ENCODE measurements at places on chromosomes 12 and 14.

- no peak for DNase-seq
Observed at GRCh38 chr12:115396567-115396966, 712.6 kb upstream of the TBX3 start.

DNA sequence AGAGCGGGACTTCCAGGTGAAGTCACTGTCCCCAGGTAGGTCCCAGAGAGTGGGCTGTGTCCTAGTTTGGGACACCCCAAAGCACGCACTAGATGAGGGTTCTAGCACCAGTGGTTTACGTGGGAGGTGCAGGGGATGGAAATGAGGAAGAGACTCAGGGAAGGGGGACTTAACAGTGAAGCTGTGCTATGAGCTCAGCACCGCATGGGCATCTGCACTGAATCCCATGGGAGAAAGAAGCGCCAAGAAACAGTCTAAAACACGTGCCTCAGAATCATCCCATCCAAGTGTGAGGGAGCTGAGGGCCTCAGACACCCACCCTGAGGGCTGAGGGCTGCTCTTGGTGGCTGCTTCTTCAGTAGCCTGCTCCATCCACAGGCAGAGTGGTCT, 71.5 kb upstream of the ZFP36L1 start:
- no peak for DNase-seq

GRCh38 chr14:100076133-100076532, 10.9 kb downstream of the EVL start:
- DNase-seq: no peak

DNA sequence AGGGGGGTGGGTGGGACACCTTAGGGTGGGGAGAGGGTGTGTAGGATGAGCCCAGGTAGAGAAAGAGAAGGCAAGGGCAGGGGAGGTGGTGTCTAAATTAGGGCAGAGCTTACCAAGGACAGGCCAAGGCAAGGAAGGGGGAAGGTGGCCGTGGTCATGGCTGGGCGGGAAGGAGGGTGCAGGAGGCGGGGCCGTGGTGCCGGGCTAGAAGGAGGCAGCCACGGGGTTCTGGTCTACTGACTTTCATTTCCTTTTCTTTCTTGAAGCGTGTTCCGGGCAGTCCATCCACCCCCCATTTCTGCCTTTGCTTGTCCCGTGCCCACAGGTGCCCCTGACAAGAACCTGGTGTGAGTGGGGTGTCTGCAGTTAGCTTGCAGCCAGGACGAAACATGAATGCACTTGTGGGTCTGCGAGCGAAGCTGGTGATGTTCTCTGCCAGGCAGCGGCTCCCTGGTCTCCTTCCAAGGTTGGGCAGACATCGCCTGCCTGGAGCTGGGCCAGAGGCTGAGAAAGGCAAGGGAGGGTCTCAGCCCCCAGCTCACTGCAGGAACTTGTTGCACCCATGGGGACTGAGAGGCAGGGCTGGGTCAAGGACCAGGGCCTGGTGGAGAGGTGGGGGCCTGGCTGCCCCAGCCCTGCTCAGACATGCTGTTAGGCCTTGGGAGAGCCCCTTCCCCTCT, 58.2 kb downstream of the KIF26A start:
- no peak for DNase-seq

GRCh38 chr14:96189281-96189711, 15.3 kb upstream of the BDKRB2 start:
- DNase-seq: no peak

DNA sequence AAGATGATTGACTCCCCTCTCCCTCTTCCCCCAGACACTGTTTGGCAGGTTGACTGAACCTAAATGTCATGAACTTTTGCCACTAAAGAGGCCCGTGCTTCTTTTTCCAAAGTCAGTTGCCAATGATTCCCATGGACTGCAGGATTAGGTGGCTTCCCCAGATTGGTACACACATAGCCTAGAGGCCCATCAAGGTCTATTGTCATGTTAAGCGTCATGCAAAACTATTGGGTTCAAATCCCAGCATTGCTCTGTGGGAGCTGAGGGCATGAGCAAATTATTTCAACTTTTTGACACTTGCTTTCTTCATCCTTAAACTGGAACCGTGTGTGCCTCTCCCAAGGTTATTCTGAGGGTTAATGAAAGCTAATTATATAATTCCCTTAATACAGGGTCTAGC, 430.2 kb upstream of the TBX3 start:
- DNase-seq: no peak

DNA sequence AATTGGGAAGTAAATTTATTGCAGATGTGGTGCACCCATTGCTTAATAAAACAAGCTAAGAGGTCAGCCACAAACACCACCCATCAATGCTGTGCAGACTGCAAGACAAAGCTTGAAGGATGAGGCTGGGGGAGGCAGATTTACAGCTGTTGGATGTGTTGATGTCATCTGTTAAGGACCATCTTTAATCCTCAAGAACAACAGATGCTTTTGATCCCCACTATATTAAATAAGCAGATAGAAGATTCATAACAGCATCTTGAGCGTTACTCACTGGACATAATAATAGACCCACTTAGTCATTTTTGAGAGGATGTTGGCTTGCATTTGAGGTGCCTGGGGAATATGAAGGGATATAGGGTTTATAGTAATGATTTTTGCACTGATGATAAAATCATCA, 58.8 kb downstream of the GPR68 start:
- no peak for DNase-seq

- DNase-seq: peak; percentile 79
Observed at GRCh38 chr14:50560931-50561285, 963 bp downstream of the ATL1 start.

DNA sequence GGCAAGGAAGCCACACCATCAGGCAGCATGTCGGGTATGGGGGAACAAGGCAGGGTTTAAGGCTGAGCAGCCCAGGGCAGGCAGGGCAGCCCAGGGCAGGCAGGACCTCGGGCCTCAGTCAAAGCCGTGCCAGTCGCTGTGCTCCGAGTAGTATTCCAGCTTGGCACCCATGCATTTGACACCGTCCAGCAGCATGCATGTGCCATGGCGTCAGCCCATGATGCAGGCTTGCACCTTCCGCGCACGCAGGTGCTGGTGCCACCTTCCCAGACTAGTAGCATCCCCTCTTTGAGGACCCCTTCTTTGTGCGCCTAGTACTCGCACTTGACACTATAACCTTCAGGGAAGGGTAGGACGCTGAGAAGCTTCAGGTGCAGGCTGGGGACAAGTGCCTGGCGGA, 11.6 kb upstream of the ADCY6 start:
- no peak for DNase-seq

DNA sequence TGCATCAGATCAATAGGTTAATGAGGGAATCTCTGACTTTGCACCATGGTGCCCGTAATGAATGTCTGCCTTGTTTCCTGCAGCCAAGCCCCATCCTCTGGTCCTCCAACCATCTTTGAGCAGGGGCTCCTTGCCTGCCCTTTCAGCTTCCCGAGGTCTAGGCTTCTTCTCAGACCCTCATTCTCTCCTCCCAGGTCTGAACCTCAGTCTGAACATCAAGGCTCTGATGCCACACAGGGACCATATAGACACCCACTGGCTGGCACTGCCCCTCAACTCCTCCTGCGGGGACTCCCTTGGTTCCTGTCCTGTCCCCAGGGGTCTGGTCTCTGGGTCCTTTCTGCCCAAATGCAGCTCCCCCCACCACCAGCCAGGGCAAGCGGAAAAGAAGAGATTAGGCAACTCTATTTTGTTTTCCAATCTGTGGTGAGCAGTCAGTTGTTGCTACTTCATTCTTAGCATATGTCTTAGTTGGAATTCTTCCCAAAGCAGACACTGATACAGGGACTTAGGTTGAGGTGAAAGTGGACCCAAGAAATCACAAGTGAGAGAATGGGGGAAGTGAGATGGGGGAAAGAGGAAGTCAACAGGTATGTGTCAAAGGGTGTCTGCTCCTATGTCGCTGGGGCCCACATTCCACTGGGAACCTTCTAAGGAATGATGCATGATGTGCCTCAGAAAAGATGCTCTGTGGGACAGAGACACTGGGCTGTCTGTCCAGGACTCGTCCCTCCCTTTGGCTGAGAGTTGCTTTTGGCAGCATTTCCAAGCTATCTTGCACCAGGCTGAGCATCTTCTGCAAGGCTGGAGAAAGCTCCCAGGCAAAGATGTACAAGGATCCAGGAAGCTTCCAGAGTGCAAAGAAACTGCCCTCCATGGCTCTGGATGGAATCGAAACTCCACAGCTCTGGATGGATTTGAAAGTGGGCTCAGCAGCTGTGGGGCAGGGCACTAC, 1096.5 kb upstream of the TMEM132C start:
- DNase-seq: no peak

DNA sequence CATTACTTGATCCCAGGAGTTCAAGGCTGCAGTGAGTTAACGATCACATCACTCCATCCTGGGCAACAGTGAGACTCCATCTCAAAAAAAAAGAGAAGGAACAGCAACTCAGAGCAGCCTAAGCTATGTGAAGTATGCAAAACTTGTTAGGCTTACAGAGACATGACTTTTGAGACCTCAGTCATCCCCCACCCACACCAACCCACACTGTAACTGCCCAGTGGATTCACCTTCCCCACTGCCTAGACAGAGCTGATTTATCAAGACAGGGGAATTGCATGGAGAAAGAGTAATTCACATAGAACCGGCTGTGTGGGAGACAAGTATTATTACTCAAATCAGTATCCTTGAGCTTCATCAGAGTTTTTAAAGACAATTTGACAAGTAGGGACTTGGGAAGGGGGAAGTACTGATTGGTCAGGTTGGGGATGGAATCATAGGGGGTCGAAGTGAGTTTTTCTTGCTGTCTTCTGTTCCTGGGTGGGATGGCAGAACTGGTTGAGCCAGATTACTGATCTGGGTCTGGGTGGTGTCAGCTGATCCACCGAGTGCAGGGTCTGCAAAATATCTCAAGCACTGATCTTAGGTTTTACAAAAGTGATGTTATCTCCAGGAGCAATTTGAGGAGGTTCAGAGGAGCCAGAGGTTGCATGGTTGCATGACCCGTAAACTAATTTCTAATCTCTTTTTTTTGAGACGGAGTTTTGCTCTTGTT, 6.2 kb upstream of the WDR89 start:
- no peak for DNase-seq

DNA sequence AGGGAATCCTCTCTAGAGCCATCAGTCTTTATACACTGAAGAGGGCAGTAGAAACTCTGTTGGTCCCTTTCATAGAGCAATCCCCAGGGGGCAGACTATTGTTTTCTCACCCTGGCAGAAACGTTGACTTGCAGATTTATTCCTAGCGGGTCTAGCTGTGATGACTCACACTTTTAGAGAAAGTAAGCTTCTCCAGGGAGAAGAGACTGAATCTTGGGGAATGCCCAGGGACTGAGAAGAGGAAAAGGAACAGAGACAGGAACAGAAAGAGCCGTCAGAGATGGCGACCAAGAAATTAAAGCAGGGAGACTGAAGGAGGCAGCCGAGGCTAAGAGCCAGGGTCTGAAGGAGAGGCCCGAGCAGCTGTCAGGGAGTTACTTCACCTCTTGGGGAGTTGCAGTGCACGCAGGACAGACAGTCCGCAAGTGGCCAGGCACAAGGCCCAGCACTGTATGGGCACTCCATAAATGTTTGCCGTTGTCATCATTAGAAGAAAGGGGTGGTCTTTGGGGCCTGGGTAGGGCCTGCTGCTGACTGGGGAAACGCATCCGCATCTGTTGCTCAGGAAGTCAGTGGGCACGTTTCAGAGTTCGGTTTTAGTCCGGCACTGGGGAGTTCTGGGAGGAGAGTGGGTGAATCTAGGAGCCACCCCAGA, 13.0 kb downstream of the PLEKHG6 start:
- DNase-seq: peak; percentile 18

DNA sequence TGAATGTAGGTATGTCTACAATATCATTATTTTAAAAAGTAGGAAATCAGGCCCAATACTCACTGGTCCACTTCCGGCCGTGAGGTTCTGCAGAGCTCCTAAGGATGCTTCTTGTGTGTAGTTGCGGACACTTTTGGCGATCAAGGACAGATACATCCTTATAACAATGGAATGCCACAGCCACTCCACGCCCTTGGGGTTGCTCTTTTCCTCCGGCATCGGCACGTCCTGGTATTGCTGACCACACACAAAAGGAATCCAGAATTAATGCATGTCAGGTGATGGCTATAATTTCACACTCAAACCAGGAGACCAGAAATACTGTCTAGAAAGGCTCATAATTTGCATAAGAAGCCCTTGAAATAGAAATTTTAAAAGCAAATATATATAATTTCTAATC, 65.6 kb upstream of the YARS2 start:
- no peak for DNase-seq

GRCh38 chr12:76402259-76402658, 54.0 kb upstream of the BBS10 start:
- DNase-seq: no peak

- DNase-seq: peak; percentile 21
Observed at GRCh38 chr12:21539797-21540196, 13.7 kb downstream of the SPX start.

GRCh38 chr12:26564391-26564790, 268.6 kb downstream of the ITPR2 start:
- DNase-seq: no peak

- DNase-seq: peak; percentile 83
Observed at GRCh38 chr14:40417777-40418401, 985.7 kb upstream of the FBXO33 start.

- DNase-seq: no peak
Observed at GRCh38 chr12:28770322-28770721, 378.8 kb upstream of the FAR2 start.

- no peak for DNase-seq
Observed at GRCh38 chr14:68106456-68106855, 286.9 kb downstream of the RAD51B start.

DNA sequence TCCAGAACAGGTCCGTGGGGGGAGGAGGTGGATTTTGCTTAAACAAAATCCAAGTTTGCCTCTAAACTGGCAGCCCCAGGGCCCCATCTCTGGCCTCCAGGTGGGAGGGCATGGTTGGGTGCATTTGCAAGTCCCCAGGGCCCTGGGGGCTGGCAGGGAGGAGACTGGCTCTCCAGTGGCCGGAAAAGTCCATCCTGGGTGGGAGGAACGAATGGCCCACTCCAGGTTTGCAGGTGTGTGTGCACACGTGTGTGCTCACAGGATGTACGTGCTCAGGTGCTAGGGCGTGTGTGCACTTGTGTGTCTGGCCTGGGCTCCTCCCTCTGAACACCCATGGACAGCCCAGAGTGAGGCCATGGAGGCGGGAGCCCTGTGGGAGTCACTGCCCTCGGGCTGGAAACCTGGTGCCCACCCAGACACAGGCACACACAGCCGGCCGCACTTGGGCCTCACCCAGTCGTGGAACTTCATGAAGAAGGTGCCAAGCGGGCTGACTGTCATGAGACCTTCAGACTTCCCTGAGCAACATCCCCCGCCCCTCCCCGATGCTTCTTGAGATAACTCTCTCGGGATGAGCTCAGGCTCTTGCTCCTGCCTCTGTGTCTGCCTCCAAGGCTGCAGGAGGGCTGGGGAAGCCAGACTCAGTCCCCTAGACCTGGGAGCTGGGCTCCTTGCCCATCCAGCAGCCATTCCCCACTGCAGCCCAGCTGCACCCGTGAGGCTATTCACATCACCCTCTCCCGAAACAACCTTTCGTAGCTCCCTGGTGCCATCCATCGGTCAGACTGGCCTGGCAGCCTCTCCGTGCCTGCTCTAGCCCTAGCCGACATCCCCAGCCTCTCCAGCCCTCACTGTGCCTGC, 9.4 kb downstream of the AHNAK2 start:
- DNase-seq: no peak

All from SHP77 (cell line).